ENCODE measurements at places on chromosomes 6 and 20.

DNA sequence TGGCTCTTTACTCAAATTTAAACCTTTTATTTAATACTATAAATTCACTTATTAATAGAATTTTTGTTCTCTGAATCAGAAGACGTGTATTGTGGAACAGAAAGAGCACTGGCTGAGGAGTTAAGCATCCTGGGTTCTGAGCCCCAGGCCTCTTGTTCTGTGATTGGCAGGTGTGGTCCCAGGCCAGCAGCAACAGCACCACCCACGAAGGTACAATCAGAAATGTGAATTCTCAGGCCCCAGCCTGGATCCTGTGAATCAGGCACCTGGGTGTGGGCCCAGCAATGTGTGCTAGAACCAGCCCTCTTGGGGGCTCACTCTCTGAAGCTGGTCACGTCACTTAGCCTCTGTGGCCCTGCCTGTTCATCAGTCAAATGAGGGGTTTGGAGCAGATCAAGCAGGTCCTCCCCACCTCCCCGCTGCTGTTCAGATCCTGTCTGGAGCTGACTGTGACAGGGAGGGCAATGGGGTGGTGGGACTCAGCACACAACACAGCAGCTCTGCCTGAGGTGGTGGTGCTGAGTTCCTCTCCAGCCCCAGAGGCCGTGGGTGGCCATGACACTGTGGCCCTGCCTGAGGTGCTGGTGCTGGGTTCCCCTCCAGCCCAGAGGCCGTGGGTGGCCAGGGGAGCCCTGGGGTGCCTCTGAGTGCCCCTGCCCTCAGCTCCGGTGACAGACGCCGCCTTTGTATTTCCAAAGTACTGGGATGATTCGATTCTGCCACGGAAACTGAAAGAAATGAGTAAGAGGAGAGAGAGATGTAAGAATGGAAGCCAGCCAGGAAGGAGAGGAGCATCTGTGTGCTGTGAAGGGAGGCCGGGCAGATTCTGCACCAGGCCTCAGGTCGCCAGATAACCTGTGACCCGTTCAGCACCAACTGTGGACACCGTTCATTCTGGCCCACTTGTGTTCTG lies 41.6 kb upstream of the FRMD1 start:
- H3K4me3 ChIP-seq: no peak overlapping the region
- peak overlapping the region; percentile 59 for H3K27ac ChIP-seq
- H3K36me3 ChIP-seq: no peaks in the 10 kb centered on the region
- peak; percentile 19 for DNase-seq
- peaks cover 3% of the 10 kb centered on the region for H3K4me1 ChIP-seq

DNA sequence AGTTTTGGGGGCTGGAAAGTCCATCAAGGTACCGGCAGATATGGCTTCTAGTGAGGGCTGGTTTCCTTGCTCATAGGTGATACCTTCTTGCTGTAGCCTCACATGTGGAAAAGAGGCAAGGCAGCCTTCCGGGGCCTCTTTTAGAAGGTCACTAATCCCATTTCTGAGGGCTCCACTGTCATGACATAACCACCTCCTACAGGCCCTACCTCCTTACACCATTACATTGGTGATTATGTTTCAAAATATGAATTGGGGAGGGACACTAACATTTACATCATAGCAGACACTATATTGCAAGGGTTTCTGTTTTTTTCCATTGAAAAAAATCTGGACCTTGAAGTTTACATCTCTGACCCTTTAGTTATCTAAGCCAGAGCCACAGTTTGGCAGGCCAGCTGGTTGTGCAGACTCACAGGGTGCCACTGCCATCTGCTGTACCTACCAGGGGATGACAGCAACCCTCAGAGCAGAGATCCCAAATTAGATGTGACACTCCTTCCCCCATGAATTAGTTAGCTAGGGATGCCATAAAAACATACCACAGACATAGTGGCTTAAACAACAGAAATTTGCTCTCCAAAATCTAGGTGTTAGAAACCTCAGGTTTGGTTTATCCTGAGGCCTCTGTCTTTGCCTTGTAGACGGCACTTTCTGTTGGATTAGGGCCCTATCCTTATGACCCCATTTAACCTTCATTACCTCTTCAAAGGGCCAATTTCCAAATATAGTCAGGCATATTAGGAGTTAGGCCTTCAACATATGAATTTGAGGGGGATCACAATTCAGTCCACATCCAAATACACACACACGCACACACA lies 166.4 kb upstream of the RNF217 start:
- no peak for DNase-seq
- no peak overlapping the region for H3K27ac ChIP-seq
- H3K36me3 ChIP-seq: no peaks in the 10 kb centered on the region
- H3K4me1 ChIP-seq: no peaks in the 10 kb centered on the region
- no peaks in the 10 kb centered on the region for H3K27me3 ChIP-seq
- H3K4me3 ChIP-seq: no peak overlapping the region

- no peaks in the 10 kb centered on the region for H3K27me3 ChIP-seq
- H3K4me3 ChIP-seq: no peak overlapping the region
- H3K4me1 ChIP-seq: no peaks in the 10 kb centered on the region
Measured at GRCh38 chr6:98039904-98040607, 757.0 kb upstream of the MMS22L start.

DNA sequence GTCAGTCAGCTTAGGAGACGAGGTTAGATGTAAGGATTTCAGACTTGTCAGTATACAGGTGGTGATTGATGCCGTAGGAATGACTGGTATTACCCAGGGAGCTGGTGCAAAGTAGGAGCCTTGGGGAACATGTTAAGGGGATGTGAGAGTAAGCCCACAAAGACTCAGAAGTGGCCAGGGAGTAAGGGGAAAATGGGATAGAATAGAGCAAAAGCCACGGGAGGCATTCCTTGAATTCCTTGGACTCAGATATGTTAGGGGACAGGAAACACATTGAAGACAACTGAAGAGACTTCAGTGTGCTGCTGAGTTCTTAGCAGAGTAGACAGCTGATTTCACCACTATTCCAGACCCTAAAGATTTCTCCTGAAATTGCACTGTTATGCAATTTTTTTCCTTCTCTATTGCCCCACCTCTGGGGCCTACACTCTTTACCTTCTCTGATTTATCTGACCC lies 1.2 kb upstream of the ACAT2 start:
- DNase-seq: no peak
- H3K4me3 ChIP-seq: peak overlapping the region; percentile 83
- H3K27ac ChIP-seq: peak overlapping the region; percentile 95
- H3K36me3 ChIP-seq: peaks cover 36% of the 10 kb centered on the region

- H3K36me3 ChIP-seq: no peaks in the 10 kb centered on the region
- peaks cover 50% of the 10 kb centered on the region for H3K4me1 ChIP-seq
- no peak overlapping the region for H3K4me3 ChIP-seq
- no peaks in the 10 kb centered on the region for H3K27me3 ChIP-seq
- no peak overlapping the region for H3K27ac ChIP-seq
- no peak for DNase-seq
Measured at GRCh38 chr6:37138856-37139229, 31.1 kb upstream of the PIM1 start.

GRCh38 chr6:169805242-169805838 lies 53.9 kb downstream of the ERMARD start:
- no peak overlapping the region for H3K4me3 ChIP-seq
- no peak overlapping the region for H3K27ac ChIP-seq
- peaks cover 55% of the 10 kb centered on the region for H3K4me1 ChIP-seq
- DNase-seq: no peak
- H3K36me3 ChIP-seq: no peaks in the 10 kb centered on the region

GRCh38 chr20:63072991-63073737 lies 66.4 kb upstream of the BHLHE23 start:
- no peak for DNase-seq
- no peak overlapping the region for H3K27ac ChIP-seq
- no peak overlapping the region for H3K4me3 ChIP-seq
- H3K4me1 ChIP-seq: peaks cover 4% of the 10 kb centered on the region
- no peaks in the 10 kb centered on the region for H3K36me3 ChIP-seq
- H3K27me3 ChIP-seq: peaks cover 40% of the 10 kb centered on the region

- H3K36me3 ChIP-seq: peaks cover 21% of the 10 kb centered on the region
- no peak for DNase-seq
- peak overlapping the region; percentile 15 for H3K27ac ChIP-seq
- H3K4me1 ChIP-seq: peaks cover 1% of the 10 kb centered on the region
Measured at GRCh38 chr6:116118608-116119007, 7.3 kb downstream of the COL10A1 start.

- H3K36me3 ChIP-seq: peaks cover 1% of the 10 kb centered on the region
- no peak overlapping the region for H3K27ac ChIP-seq
- H3K4me3 ChIP-seq: no peak overlapping the region
- H3K4me1 ChIP-seq: peaks cover 11% of the 10 kb centered on the region
Measured at GRCh38 chr6:155461556-155461955, 5.9 kb upstream of the NOX3 start.

GRCh38 chr20:10618611-10619245 lies 55.1 kb downstream of the JAG1 start:
- no peaks in the 10 kb centered on the region for H3K27me3 ChIP-seq
- no peak overlapping the region for H3K4me3 ChIP-seq
- peaks cover 11% of the 10 kb centered on the region for H3K36me3 ChIP-seq
- DNase-seq: no peak

- H3K27me3 ChIP-seq: peaks cover 1% of the 10 kb centered on the region
- DNase-seq: no peak
- H3K4me1 ChIP-seq: no peaks in the 10 kb centered on the region
- no peaks in the 10 kb centered on the region for H3K36me3 ChIP-seq
Measured at GRCh38 chr6:11637266-11637665, 99.7 kb downstream of the TMEM170B start.

- DNase-seq: no peak
- H3K27ac ChIP-seq: no peak overlapping the region
- H3K4me3 ChIP-seq: no peak overlapping the region
- no peaks in the 10 kb centered on the region for H3K4me1 ChIP-seq
Measured at GRCh38 chr6:101199441-101199840, 194.1 kb upstream of the GRIK2 start.

GRCh38 chr20:62955519-62956386 lies 3.2 kb downstream of the SLC17A9 start:
- H3K4me1 ChIP-seq: peaks cover 28% of the 10 kb centered on the region
- no peaks in the 10 kb centered on the region for H3K27me3 ChIP-seq
- no peak for DNase-seq
- H3K27ac ChIP-seq: no peak overlapping the region
- no peak overlapping the region for H3K4me3 ChIP-seq

DNA sequence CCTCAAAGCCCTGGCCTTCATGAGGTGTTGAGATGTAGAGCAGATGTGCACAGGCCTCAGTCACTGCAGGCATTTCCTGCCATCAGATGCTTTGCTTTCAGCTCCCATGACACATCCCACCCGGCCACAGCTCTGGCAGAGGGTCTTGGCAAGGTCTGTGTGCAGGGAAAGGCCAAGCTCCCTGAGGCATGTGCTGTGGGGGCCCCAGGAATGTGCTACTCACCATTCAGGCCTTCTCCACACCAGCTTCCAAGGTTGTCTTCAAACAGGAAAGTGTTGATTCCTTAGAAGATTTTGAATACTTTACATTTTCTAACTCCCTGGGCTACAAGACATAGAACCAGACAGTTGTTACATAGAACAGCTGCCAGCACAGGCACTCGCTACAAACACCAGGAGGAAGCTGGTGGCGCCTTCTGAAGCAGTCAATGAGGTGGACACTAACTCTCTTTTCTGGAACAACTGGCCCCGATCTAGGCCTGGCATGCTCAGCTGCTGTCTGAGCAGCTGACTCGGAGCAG lies 27.8 kb downstream of the CASS4 start:
- H3K4me3 ChIP-seq: peak overlapping the region; percentile 67
- peaks cover 5% of the 10 kb centered on the region for H3K36me3 ChIP-seq
- H3K4me1 ChIP-seq: peaks cover 65% of the 10 kb centered on the region
- no peaks in the 10 kb centered on the region for H3K27me3 ChIP-seq
- H3K27ac ChIP-seq: peak overlapping the region; percentile 96

GRCh38 chr6:72350296-72350881 lies 271.5 kb upstream of the KCNQ5 start:
- H3K27ac ChIP-seq: no peak overlapping the region
- H3K4me1 ChIP-seq: no peaks in the 10 kb centered on the region
- peaks cover 3% of the 10 kb centered on the region for H3K27me3 ChIP-seq
- H3K4me3 ChIP-seq: no peak overlapping the region

DNA sequence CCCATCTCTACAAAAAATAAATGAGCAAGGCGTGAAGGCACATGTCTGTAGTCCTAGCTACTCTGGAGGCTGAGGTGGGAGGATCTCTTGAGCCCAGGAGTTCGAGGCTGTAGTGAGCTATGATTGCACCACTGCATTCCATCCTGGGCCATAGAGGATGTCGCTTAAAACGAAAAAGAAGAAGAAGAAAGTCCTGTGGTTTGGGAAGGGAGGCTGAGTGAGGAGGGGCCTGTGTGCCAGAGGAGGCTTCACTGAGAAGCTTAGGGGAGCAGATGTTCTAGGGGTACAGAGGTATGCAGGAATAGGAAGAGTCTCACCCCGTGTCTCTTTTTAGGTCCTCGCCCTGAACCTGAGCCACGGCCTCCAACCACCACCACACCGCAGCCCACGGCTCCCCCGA lies 4.2 kb downstream of the MMP9 start:
- peaks cover 51% of the 10 kb centered on the region for H3K4me1 ChIP-seq
- H3K4me3 ChIP-seq: no peak overlapping the region
- H3K27ac ChIP-seq: no peak overlapping the region
- H3K36me3 ChIP-seq: peaks cover 3% of the 10 kb centered on the region
- peaks cover 68% of the 10 kb centered on the region for H3K27me3 ChIP-seq

GRCh38 chr6:32943864-32944649 lies 3.2 kb upstream of the HLA-DMB start:
- H3K27ac ChIP-seq: peak overlapping the region; percentile 77
- H3K27me3 ChIP-seq: no peaks in the 10 kb centered on the region
- peak overlapping the region; percentile 77 for H3K4me3 ChIP-seq
- no peaks in the 10 kb centered on the region for H3K36me3 ChIP-seq
- peaks cover 84% of the 10 kb centered on the region for H3K4me1 ChIP-seq

DNA sequence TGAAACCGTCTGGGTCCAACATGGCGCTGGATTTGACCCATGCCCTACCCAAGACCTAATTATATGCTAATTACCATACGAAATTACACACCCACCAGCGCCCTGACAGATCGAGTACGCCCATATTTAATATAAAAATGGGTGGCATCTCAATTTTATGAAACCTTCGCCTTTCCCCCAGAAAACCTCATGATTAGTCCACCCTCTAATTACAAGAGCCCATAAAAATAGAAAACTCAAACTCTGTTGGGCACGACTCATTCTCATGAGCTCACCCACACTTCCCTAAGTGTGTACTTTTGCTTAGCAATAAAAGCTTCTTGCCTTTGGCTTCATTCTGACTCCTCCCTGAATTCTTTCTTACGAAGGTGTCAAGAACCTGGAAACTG lies 136.4 kb downstream of the OR2B2 start:
- no peaks in the 10 kb centered on the region for H3K36me3 ChIP-seq
- H3K4me1 ChIP-seq: peaks cover 18% of the 10 kb centered on the region
- no peak overlapping the region for H3K27ac ChIP-seq
- DNase-seq: no peak

DNA sequence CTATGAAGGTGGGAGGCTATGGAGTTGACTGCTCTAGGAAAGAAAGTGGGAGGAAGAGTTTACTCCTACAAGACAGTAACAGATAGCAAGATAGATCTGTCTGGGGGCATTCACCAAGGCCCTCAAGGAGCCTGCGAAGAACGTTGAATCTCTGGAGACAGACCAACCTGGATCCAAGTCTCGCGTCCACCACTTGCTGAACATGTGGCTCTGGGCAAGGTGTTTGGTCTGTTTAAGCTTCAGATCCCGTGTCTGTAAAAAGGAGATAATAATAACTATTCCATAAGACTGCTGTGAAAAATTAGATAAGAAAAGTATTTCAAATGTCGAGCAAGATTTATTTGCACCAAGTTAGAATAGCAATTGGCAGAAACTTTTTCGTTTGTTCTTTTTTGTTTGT lies 8.1 kb upstream of the EEF1A1 start:
- no peak overlapping the region for H3K27ac ChIP-seq
- DNase-seq: no peak
- H3K36me3 ChIP-seq: no peaks in the 10 kb centered on the region
- H3K4me1 ChIP-seq: peaks cover 6% of the 10 kb centered on the region
- H3K4me3 ChIP-seq: no peak overlapping the region

All from activated naive CD8-positive, alpha-beta T cell treated with anti-CD3 and anti-CD28 coated beads, Interleukin-2, amount 50 U/mL, for 24 hours (primary cell).